ENCODE measurements at places on chromosomes 3 and 15.
A peak's percentile ranks its signal among the peaks of the same experiment; 100 is the strongest.

DNA sequence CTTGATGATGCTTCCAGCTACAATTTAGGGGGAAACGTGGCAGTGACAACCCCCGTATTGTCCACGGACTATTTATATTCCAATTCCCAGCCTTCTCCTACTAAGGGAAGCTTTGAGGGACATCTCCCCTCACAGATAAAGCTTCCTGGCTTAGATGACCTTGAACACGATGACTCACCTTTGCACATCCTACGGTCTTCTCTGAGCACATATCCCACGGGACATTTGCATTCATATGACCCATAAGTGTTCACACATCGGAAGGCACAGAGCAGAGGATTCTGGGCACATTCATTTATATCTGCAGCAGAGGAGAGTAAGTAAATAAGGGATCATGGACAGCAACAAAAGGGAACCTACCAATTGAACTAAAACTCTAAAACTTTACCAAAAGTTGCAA, 101.5 kb downstream of the DUT start:
- DNase-seq, result peak; percentile 37

- DNase-seq, result no peak
These were observed 29.3 kb upstream of the STT3B start for GRCh38 chr3:31503456-31503855.

- no peak for DNase-seq
These were observed 280.0 kb downstream of the PDCD6IP start for GRCh38 chr3:34078418-34078817.

GRCh38 chr15:74983725-74984231, 11.6 kb upstream of the SCAMP5 start:
- peak; percentile 7 for DNase-seq

- no peak for DNase-seq
These were observed 38.6 kb downstream of the SSR3 start for GRCh38 chr3:156516284-156516683.

DNA sequence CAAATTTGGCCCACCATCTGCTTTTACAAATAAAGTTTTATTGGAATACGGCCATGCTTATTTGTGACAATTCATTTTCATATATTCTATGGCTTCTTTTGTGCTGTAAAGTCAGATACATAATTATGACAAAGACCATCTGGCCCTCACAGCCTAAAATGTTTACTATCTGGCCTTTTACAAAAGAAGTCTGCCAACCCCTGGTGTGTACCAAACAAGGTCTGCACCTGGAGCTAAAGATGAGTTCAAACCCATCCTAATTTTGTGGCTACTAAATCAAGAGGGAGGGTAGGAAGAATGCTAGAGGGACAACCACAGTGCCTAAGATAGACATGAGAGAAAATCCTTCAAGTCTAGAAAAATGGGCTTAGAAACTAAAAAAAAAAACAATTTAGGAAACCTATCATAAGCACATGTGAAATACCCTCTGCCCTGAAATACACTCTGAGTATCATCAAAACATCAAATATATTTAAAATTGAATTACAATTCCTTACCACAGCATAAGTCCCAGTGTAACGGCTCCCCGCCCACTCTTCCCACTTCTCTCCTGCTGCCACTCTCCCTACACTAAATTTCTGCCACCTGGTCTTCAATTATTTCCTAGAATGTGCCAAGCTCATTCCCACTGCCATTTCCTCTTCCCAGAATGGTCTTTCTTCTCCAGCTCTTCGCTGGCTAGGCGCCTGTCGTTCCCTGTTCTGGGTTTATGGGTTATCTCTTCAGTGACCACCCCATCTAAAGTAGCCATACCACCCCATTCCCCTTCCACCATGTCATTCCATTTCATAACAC, 950.7 kb upstream of the CFAP20DC start:
- no peak for DNase-seq

DNA sequence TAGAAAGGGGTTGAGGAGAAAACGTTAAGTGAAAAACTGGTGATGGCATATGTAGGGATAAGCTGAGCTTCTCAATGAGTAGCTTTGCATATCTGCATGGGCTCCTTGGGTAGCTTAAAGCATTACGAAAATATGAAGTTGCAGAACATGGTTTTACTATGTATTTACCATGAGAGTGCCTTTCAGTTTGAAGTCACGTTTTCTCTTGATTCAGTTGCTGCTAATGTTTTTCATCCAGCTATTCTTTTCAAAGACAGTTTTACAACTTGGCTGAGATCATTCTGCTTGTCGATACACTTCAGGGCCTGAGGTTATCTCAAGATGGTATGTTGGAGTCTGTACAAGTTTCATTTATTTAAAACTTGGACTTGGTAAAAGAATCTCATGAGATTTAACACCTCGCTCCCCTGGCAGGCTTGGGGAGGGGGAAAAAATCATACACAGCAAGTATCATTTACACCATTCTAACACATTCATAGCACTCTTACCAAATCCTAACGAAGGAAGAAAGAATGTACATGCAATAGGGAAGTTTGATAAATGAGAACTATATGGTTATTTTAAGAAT, 103.3 kb upstream of the CMC1 start:
- no peak for DNase-seq

- no peak for DNase-seq
These were observed 5.2 kb upstream of the WNT7A start for GRCh38 chr3:13884851-13885703.

Measured in fibroblast of skin of right biceps (primary cell).